ENCODE measurements at places on chromosomes 12 and 14.
A peak's percentile ranks its signal among the peaks of the same experiment; 100 is the strongest.

DNA sequence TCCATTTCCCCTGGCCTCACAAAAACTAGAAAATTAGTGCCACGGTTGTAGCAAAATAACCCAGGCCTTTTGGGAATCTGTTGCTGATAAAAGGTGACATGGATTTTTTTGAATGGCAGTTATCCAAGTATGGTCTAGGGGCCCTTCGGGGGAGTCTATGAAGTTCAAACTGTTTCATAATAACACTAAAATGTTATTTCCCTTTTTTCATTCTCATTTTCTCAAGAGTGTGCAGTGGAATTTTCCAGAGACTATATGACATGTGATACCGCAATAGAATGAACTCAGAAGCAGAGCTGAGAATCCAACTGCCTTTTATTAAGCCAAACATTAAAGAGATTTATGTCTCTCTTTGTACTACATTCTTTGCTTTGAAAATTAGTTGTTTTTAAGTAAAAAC is 26.9 kb downstream of the GSTZ1 start:
- DNase-seq, result peak; percentile 74

- DNase-seq, result no peak
These were observed 104.3 kb upstream of the FAR2 start for GRCh38 chr12:29044799-29045198.

DNA sequence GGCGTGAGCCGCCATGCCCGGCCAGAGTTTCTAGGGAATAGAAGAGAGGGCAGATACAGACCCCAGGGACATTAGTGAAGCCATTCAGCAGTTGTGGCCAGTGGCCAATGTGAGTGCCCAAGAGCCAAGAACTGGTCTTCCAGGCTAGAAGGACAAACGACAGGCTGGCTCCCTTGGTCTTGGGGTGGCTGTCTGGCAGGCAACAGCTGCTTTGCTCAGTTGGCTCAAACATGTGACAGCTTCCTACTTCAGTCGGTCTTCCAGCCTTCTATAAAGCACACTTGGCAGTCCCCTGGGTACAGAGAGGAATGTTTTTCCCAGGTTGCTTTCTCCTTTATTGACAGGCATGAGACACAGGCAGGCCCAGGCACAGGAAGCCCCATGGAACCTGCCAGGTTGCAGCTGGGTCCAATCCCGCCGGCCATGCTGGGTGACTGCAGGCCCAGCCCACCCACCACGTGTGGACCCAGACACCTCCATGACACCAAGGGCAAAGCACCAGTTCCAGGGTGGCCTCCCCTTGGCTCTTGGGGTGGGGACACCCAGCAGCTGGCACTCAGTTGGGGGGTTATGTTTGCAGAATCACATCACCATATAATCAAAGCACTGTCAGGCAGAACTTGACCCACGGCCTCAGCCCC is 15.4 kb downstream of the CHGA start:
- DNase-seq, result no peak

DNA sequence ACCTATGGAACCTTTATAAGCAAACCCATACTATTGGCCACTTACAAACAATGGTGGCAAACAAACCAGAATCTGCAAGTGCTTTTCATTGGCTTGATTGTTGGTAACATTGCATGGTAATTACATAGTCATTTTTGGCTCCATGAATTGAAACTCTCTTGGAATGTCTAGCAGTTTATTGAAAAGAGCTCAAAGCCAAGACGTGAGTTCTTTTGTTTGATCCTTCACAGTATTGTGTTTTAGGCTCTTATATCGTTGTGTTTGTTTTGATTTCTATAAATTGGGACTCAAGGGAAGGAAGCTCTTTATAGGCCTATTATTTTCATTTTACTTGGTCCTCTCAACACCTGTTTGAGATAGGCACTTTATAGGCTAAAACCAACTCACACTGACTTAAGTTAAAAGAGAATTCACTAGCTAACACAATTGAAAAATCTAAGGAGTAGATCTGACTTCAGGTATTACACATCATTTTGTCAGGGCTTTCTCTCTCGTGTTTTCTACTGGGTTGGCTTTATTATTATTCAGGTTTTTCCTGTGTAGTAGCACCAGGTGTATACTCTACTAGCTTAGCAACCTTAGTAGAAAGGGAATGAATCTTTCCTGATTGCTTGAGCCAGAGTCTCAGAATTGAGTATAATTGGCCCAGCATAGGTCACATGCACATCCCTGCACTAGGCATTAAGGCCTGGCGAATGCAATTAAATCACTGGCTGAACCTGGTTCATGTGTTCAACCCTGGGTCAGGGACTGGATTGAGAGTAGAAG is 341.4 kb downstream of the RAD51B start:
- DNase-seq, result no peak

DNA sequence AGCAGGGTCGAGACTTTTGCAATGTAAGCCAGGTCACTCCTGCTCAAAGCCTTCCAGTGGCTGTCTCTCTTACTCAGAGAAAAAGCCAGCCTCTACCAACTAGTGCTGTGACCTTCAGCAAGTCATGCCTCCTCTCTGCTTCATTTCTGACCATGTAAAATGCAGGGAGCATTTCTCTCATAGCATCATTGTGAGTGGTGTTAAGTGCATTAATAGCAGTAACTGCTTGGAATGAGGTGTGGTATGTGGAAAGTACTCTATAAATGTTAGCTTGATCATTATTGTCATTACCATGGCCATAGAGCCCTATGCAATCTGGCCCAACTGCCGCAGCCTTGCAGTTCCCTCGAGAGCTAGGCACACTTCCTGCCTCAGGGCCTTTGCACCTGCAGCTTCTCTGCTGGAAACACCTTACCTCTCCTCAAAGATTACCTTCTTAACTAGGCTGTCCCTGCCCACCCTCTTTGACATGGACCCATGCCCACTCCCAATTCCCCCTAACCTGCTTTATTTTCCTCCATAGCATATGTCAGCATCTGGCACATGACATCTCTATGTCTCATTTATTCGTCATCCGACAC is 10.9 kb downstream of the PLEKHD1 start:
- no peak for DNase-seq

DNA sequence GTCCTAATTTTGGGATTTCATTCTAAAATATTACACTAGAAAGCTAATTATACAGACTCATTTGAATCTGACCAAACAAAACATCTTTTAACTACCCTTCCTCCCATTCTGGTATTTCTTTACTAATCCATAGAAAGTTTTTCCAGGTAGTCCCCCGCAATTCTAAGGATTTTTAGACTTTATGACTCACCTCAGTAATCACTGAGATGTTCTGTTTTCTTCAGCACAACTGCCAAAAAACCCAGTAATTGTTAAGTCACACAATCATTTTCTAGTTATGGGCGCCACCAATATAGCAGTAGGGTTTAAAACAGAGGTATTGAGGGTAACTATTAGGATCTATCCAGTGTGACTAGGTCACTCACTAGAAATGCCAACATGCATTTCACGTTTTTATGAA is 1.6 kb upstream of the ARID4A start:
- DNase-seq, result no peak

- no peak for DNase-seq
These were observed 3.3 kb downstream of the SDS start for GRCh38 chr12:113400362-113400761.

DNA sequence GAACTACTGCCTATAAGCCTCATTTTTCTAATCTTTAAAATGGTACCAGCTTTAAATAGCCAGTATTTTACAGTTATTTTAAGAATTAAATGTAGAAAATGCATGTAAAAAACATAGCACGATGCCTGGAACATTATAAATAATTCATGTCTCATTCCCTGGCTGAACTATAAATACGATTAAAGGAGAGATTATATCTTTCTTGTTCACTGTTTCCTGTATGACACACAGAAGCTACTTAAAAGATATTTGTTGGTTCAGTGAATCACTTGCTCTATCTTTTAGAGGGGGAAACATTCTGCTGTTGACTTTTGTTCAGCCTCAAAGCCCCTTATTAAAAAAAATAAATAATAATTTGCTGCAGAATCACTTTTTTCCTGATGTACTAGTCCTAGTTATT is 406.9 kb downstream of the LRFN5 start:
- DNase-seq, result no peak

GRCh38 chr12:78584695-78585094 is 279.9 kb upstream of the SYT1 start:
- DNase-seq, result no peak

DNA sequence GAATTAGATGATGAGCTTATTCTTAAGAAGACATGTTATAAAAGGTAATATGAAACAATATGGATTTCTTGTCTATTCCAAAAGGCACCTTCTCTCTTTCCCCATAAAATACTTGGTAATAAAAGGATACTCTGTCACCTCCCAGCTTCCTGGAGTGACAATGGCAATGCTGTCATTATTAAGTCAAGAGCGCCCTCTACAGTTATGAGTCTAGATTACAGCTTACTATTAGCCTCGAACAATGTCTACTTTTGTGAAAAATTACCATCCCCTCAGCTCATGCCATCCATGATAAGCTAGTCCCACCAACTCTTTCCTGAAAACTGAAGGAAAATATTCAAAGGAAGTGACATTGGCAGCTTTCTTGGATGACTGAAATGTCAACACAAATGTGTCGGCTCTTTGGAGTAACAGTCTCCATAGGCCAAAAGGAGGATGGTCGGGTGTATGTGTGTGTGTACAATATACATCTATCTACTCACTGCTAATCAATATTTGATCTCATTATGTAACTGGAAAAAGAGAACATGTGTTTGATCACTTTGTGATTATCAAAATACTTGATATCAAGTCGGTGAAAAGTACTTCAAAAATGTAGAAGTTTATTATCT is 48.7 kb upstream of the CDKN3 start:
- DNase-seq, result no peak

DNA sequence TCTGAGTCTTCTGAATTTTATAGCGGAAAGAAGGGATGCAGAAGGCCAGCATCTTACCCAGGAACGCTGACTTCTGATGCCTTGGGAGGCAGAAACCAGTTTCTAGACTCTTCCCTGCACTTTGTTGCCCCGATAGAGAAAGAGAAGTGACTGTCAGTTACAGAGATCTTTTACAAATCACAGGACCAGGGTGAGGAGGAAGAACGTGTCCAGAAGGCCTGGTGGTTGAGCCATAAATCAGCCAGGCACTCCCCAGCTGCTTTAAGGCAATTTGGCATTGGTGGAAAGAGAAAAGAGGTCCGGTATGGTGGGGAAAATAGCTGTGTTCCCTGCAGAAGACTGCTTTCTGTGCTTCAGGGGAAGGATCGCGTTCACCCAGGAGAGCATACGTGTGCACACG is 88.7 kb upstream of the KCNA1 start:
- no peak for DNase-seq

DNA sequence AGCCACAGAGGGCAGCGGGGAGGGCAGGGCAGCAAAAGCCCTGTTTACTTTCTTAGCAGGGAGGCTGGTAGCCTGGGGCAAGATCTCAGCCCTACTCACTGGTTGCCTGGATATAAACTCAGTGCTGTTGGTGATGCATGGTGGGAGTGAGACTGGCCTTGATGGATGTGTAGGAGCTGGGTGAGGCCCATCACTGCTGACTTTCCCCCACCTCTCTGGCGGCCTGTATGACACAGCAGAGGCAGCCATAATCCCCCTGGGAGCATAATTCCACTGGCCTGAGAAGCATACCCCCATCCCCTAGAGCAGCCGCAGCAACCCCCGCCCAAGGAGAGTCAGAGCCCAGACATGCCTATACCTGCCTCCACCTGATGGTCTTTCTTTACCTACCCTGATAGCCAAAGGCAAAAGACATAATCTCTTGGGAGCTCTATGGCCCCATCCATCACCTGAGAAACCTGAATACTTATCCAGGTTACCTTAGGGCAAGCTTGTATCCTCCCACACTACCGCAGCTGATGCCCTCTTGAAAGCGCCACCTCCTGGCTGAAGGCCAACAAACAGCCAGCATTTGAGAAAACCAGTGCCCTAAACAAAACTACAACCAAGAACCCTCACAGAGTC is 59.3 kb downstream of the DNAI7 start:
- no peak for DNase-seq

DNA sequence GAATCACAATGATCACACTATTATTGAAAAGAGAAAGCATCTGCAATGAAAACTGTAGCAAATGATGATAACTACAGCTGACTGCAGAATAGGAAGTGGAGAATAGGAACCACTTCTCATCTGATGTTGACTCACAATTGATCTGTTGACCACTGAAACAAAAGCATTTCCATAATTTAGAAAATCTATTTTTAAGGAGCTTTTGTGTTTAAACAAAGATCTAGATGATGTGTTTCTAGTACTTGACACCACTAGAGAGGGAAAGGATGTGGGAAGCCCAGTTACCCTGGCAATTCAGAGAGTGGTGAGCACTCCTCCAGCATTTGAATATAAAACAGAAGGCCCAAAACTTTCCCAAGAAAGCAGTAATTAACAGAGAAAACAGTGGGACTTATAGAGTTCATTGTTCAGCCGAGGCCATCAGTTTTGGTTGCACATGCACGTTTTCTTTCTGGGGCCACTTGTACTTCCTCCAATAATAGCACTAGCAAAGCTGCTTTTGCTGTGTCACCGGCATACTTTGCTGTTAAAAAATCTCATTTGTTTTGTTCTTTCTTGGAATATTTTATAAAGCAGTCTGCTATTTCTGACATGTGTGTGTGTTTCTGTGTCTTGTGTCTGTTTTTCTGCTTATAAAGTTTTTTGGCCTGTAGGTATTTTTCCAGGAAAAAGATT is 76.1 kb upstream of the HECTD1 start:
- peak; percentile 4 for DNase-seq

DNA sequence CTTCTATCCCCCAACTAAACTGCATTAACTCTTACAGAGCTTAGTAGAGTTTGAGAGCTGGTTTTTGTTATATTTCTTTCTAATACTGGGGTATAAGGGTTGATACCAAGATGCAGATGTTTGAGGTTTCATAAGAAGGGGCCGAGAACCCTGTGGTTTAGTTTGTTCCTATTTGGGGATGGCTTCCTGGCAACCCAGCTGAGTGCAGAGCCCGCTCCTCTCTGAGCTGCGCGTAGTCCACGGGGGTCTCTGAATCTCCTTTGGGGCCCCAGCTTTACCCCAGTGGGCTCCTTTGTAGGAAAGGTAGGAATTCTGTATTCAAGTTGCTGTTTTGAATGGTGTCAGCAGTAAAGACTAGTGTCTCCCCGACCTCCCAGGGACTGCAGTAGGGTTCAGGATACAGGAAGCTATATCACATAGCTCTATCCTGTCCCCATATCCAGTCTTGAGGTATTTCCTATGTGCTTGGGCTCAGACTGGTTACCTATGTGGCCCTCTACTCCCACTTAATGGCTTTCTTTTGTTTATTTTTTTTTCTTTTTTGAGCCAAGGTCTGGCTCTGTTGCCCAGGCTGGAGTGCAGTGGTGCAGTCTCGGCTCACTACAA is 25.4 kb downstream of the PLXNC1 start:
- peak; percentile 46 for DNase-seq

GRCh38 chr14:92619671-92620456 is 106.3 kb downstream of the RIN3 start:
- no peak for DNase-seq

DNA sequence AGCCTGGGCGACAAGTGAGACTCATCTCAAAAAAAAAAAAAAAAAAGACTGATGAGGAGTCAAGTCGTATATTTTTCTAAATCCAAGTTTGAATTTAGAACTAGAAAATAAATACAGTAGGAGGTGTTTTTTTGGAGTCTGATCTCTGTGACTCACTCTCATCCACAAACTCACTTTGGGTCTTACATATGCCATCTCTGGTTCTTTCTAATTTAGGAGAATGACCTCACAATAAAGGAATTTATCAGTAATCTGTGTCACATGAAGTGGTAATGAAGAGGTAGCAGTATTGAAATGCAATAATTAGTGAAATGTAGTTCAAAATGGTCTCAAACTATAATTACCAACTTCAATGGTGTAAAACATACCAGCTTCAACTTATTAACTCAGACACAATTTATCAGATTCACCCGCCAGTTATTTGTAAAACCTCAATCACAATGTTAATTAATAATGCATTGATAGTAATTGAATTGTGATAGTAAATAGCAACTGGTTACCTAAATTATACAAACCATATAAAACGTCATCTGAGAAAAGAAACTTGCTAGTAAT is 4.4 kb upstream of the CFL2 start:
- no peak for DNase-seq

- no peak for DNase-seq
These were observed 26.8 kb downstream of the CORO1C start for GRCh38 chr12:108704527-108704926.
